ENCODE measurements at places on chromosomes 4 and X. TPM values are rescaled to one million over a fixed set of nuclear protein-coding genes. Genes with fewer than 3 reads are reported as not detected.

DNA sequence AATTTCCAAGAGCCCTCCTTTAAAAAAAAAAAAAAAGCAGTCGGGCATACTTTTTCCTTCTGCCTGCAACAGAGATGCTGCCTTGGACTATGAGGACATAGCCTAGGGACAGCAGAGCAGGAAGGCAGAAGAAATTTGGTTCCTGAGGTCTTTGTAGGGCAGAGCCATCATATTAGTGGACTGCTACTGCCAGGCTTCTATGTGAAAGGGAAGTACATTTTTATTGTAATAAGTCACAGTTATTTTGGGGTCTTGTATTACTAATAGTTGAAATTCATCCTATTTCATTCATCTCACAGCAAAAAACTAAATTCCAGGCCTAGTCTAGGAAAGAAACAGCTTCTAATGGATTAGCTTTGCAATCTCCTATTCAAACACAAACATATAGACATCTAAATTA lies 211.2 kb downstream of the NSUN7 start:
- no peak for DNase-seq

KIAA1210 gene
- total RNA-seq, result not detected

DNA sequence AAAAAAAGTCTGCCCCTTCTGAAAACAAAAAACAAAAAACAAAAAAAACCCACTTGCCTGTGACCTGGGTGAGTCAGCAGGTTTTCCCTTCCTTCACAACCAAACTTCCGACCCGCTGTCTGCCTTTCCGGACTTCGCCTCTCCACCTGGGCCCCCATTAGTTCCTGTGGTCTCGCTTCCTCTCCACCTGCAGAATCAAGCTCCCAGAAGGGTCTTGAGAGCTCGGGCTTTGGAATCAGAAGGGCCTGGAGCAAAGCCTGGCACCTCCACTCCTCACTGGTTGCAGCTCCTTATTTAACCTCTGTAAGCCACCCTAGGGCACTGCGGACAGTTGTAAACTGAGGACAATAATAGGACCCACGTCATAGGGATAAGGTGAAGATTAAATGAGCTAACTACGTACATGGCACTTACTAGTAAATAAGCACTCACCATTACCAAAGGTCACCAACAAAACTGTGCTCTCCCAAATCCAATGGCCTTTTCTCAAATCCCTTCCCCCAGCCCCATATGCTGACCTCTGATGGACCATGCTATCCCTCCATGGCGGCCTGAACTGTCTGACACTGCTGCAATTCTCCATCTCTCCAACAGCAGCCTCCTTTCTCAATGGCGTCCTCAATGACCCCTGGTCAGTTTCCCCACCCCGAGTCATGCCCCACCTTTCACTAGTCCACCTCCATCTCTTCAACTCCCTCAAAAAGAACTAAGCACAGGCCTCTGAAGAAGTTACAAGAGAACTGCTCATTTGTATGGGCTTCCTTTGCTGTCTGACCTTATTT lies 64.2 kb downstream of the IRF2 start:
- DNase-seq, result no peak

GRCh38 chrX:12919051-12919450 lies 12.6 kb downstream of the TLR8 start:
- no peak for DNase-seq

FGB gene
- total RNA-seq, result not detected

DNA sequence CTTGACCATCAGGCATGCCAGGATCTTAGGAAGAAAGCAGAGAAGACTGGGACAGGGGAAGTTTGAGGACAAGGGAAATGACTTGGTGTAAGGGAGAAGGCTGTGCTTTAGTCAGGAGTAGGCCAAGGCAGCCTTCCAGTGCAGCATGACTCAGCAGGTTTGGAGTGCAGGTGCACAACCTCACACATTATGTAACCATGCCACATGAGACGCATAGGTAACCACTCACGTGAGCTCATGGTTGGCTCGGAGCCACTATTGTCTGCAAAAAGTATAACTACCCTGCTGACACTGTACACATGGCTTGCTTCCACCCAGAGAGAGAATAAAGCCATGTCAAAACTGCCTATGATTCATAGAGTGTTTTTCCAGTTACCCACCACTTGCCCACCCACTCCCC lies 715.9 kb downstream of the SMARCA1 start:
- no peak for DNase-seq

PTPN13 gene
- total RNA-seq, result 0.89 TPM

- DNase-seq, result no peak
These were observed 73.7 kb upstream of the GALNT7 start for GRCh38 chr4:173094739-173095421.

GRCh38 chr4:184200296-184200695 lies 17.4 kb downstream of the ENPP6 start:
- no peak for DNase-seq

CACNA1F gene
- not detected for total RNA-seq

ARHGAP36 gene
- total RNA-seq, result 1.1 TPM

DNA sequence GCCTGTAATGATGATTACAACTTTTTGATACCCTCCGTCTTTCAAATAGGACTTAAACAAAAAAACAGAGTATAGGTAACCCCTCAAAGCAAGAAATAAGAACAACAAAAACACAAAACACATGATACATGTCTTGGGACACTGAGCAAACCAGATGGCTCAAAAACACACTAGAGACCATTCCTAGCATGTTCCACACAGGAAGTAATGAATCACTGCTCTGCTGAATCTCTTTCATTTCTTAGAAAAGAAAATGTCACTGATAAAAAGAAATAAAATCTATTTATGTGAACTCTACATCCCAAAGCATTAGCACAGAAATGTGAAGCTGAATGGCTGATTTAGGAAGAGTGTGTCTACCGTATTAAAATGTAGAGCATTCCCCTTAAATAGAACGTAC lies 134.5 kb upstream of the IL15 start:
- no peak for DNase-seq

- no peak for DNase-seq
These were observed 20.6 kb downstream of the LYAR start for GRCh38 chr4:4269331-4269731.

MAGEB1 gene
- total RNA-seq, result not detected

FANCB gene
- total RNA-seq, result 0.11 TPM

DNA sequence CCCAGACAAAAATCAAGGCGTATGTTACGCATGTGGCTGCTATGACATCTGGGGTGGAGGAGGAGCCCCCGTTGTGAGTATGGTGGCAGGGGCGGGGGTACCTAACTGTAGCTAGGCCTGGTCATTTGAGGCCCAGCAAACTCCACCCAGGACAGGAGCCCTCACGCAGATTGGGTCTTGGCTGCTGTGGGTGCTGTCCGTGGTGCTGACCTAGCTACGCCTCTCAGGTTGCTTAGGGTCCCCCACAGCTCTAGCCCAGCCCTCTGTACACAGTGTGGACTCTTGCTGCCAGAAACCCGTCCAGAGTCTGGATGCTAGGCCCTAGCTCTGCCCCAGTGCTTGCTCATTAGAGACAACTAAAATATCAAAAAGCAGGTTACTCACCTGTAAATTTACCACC lies 146.7 kb upstream of the PSAPL1 start:
- no peak for DNase-seq

- DNase-seq, result no peak
These were observed 196.0 kb downstream of the NWD2 start for GRCh38 chr4:37440501-37440900.

- no peak for DNase-seq
These were observed 54.3 kb downstream of the CLCN5 start for GRCh38 chrX:49976682-49977197.

GRCh38 chrX:78708816-78709215 lies 38.7 kb upstream of the LPAR4 start:
- DNase-seq, result no peak

GRCh38 chr4:2827874-2828751 lies 15.5 kb upstream of the ADD1 start:
- DNase-seq, result peak; percentile 38

DCHS2 gene
- total RNA-seq, result 0.15 TPM

GRCh38 chrX:33183361-33183760 lies 28.0 kb downstream of the DMD start:
- DNase-seq, result peak; percentile 51

- DNase-seq, result no peak
These were observed 21.6 kb downstream of the TSPAN6 start for GRCh38 chrX:100615005-100615404.

DNA sequence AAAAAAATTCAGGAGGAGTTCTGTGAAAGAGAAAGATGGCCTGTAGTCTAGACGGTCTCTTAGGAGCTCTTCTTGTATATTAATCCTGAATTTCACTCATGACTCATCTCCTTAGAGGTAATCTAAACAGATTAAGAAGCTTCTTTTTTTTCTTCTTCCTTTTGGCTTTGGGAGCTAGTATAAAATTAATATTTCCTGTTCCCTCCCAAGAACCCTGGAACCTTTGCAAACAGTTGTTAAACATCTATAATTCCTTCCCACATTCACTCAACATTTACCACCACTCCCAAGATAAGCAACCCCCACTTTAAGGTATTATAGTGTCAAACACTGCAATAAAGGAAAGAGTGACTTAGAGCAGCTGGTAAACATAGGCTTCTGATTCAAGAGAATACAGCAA lies 146.4 kb upstream of the EDNRA start:
- no peak for DNase-seq

GRCh38 chr4:188282471-188283232 lies 143.4 kb downstream of the TRIML1 start:
- DNase-seq, result no peak

- no peak for DNase-seq
These were observed 9.1 kb downstream of the SYN1 start for GRCh38 chrX:47610511-47610910.

- no peak for DNase-seq
These were observed 216.2 kb downstream of the HS6ST2 start for GRCh38 chrX:132742246-132742645.

IGSF1 gene
- total RNA-seq, result 0.54 TPM

DNA sequence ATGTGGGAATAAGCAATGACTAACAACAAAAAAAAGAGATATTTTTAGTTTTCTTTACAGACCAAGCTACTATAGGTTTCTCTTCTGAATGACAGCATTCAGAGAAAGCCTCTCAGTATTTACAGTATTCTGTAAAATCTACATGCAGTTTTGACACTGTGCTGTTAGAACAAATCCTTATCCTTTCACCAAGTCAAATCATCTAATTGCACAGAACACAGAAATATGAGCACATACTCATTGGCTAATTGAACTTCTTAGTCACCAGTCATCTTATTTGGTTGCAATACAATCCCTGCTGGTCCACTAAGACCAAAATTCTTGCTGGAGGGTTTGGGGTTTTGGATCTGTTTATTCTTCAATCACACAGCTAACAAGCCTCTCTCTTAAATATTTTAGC lies 5.7 kb downstream of the ACOT9 start:
- no peak for DNase-seq

UGT8 gene
- 0.08 TPM for total RNA-seq

EVC2 gene
- total RNA-seq, result 0.50 TPM

- no peak for DNase-seq
These were observed 1.4 kb downstream of the CLDN2 start for GRCh38 chrX:106921637-106922036.

DNA sequence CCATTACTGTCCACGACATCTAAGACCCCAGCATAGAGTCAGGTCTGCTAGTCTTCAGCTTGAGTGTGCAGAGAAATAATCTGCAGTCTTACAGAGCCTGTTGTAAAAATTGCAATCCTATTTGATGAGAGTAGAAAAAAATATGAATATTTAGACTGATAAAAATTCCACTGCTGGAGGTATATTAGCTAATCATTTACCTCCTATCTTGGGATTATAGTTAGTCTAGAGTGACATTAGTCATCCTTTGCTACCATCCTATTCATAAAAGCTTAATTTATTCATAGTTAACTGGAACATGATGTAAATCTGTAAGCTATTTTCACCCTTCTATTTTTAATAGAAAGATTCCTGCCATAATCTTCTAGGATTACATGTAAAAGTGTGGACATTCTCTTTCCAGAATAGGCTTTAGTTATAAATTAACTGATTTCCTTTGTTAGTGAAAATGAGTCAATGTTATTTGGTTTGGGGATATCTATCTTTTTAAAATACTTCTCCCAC lies 26.7 kb downstream of the C4orf54 start:
- no peak for DNase-seq

DNA sequence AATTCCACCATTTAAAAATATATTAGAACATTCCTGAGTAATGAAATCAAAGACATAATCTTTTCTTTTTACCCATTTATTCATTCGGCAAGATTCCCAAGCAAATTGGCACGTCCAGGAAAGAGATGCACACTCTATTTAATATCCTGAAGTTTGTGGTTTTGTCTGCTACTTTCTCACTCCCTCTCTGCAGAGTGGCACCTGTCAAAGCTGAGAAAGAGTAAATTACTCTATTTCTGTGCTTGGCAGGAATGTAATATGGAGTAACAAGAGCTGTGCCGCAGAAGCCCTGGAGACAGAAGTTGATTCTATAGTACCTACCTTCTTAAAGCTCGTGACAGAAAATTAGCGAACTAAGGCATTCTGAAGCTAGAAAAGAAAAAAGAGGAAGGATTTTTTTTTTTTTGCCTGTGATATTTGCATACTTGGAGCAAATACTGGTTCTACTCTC lies 5.5 kb downstream of the GSTCD start:
- no peak for DNase-seq

GRCh38 chrX:24005028-24005427 lies 22.0 kb downstream of the KLHL15 start:
- no peak for DNase-seq

HSD17B13 gene
- total RNA-seq, result not detected

Data from psoas muscle (tissue), 8 donors.